GM12864 (cell line): ENCODE measurements at places on chromosomes 12 and 14.

- DNase-seq: no peak
Measured at GRCh38 chr12:70756118-70756517, 118.9 kb upstream of the PTPRB start.

- no peak for DNase-seq
Measured at GRCh38 chr12:131345521-131346436, 365.1 kb upstream of the SFSWAP start.

GRCh38 chr12:57066245-57066644, 12.3 kb downstream of the NEMP1 start:
- no peak for DNase-seq

DNA sequence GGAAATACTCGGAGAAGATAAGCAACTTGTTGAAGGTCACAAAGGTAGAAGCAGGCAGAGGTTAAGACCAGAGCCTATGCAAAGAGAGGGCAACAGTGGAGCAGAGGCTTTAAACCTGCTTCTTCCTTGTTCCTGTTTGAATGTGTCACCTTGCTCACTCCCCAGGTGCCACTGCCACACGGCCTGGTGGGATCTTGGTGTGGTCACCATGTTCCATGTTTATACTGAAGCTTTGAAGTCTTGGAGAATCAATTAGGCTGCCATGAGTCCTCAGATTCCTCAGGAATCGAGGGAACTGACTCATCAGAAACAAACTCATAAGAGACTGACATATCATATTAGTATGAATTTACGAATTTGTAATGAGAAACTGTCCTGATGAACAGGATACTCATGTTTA, 46.8 kb downstream of the IQSEC3 start:
- no peak for DNase-seq

DNA sequence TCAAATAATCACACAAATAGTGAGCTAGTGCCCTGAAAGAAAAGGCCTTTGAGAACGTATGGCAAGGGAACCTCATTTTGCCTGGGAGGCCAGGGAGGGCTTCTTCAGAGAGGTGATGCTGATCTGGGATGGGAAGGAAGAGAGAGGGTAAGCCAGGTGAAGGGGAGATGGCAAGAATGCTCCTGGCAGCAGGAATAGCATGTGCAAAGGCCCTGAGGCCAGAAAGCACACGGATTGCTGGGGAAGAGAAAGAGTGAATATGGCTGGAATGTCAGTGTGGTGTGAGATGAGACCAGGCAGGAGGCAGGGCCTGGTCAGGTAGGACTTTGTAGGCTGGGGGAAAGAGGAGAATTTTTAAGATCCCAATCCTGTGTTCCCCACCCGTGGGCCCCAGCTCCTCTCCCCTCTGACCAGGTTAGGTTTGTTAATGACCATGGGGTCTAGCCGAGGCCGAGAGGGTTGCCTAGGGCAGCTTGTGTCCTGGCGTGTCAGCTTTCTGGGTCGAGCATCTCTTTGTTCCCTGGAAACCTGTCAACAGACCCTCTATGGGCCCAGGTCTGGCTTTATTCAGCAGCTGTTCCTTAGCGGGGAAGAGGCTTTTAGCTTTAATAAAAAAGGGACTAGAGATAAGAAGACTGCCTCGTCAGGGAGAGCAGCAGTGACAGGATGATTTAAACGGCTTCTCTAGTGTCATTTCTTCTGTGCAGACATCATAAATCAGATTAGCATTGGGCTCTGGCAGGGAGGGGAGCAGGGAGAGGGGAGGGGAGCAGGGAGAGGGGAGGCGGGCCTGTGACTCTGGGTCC, 123.4 kb downstream of the ADCK1 start:
- DNase-seq: no peak

DNA sequence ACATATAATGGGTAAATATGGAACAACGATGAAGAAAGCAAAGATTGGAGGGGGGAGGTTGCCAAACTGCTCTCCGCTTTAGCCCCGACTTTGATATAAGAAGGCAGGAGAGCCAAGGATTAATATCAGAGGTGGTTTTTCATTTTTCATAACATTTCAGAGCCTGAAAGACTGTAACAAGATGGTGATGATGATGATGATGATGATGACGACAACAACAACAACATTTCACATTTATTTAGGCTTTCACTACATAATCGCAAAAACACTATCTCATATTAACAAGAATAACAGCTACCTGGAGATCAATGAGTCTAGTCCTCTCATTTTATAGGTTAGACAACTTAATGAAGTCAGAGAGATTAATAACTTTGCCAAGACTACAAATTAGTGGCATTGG, 86.1 kb downstream of the ANKS1B start:
- no peak for DNase-seq

GRCh38 chr12:46268583-46269428, at the start of gene SLC38A1:
TSS of gene SLC38A1 (minus strand) at chr12:46269043. CDS start at chr12:46239800, 29,243 bp downstream.
- DNase-seq: peak; percentile 60

DNA sequence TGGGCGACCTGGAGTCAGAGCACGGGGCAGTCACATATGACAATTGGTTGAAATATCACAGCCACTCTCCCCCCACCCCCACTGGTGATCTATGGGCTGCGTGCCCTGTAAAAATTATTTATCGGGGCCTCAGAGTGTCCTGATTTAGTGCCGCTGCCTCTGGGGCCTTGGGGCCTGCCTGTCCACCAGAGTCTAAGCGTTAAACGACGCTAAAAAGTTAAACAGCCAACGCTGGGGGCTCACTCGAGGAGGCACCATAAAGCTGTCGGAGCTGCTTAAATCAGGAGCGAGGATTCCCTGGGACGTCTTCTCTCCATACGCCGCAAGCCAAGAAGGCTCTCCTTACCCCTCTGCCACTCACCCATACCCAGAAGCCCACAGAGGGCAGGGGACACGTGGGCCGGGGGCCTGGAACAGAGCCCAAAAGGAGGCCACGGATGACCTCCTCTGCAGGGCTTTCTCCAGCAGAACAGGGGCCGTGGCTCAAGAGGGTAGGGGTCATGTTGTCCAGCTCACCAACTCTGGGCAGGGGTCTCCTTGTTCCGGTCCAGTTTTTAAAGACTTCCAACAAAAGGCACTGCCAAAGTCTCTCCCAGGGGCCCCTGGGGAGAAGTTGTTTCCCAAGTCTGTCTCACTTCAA, 42.2 kb downstream of the SMUG1 start:
- no peak for DNase-seq

- DNase-seq: no peak
Measured at GRCh38 chr14:87133073-87133801, 859.7 kb downstream of the GALC start.

DNA sequence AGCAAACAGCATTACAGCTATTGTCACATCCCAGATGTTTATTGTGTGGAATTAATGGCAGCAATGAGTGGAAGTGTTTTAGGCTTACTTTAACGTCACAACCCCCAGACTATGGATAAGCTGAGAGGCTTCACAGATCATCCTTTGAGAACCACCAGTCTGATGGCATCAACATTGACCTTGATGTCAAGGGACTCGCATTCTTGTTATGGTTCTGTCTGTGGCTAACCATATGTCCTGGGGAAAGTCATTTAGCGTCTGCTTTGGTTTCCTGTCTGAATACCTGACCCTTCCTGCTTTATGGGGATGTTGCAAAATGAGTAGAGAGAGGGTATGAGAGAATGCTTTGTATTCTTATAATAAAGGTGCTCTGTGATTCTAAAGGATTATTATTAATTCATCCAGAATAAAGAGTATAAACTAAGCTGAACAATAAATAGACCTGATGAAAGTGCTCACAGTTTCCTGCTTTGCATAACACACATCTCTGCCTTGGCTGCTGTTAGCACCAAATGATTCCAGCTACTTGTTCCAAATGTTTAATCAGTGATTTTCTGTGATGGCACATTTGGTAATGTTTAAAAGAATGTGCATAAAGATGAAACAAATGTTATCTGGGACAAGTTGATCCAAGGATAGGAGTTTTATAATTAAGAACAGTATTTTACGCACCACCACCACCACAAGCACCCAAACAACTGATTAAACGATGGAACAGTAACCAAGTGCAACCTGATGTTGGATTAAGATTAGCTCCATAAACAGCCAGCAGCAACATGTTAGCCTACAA, 116.9 kb upstream of the LRIG3 start:
- DNase-seq: no peak

DNA sequence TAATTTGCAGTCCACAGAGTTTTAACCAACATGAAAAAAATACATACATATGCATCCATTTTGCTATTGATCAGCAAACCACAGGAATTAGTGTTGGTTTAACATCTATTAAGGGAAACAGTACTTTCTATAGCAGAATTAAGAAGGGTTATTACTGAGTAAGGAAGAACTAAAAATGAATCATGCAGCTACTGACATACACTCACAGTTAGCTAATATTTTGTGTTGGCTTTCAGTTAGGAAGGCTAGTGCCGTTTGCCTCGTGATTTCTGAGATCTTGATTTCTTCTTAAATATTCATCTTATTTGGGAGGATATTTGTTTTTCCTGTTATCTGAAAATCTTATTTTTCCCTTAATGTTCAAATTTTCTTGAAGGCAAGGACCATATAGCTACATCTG, 423.4 kb downstream of the NOVA1 start:
- DNase-seq: no peak

DNA sequence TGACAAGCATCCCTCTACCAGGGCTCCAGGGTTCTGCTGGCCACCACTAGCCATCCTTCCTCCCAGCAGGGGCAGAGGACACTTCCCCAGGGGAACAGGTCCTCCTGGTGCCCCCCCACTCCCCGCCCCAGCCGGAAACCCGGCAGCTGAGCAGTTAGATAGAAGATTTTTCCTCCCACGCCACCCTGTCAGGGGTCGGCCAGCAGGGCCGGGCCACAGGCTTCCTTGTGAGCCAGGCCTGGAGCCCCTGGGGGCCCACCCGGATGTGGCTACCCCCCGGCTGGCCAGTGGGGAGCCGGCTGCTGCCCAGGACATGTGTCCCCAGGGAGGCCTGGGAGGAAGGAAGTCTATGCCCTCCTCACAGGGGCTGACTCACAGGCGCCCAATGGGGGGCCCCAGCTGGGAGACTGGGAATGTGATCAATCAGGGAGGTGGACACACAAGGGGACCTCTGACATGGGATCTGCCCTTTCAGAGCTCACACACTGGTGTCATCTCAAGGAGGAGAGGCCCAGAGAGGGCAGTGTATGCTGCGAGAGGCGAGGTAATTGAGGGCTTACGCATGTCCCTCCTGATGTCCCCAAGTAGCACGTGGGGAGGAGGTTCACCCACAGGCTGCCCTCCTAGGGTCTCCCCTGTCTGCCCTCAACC, 4.2 kb downstream of the SH2B3 start:
- DNase-seq: no peak

- no peak for DNase-seq
Measured at GRCh38 chr12:112184056-112184887, 58.9 kb downstream of the TRAFD1 start.

- peak; percentile 43 for DNase-seq
Measured at GRCh38 chr12:92030618-92031017, 115.0 kb downstream of the BTG1 start.

DNA sequence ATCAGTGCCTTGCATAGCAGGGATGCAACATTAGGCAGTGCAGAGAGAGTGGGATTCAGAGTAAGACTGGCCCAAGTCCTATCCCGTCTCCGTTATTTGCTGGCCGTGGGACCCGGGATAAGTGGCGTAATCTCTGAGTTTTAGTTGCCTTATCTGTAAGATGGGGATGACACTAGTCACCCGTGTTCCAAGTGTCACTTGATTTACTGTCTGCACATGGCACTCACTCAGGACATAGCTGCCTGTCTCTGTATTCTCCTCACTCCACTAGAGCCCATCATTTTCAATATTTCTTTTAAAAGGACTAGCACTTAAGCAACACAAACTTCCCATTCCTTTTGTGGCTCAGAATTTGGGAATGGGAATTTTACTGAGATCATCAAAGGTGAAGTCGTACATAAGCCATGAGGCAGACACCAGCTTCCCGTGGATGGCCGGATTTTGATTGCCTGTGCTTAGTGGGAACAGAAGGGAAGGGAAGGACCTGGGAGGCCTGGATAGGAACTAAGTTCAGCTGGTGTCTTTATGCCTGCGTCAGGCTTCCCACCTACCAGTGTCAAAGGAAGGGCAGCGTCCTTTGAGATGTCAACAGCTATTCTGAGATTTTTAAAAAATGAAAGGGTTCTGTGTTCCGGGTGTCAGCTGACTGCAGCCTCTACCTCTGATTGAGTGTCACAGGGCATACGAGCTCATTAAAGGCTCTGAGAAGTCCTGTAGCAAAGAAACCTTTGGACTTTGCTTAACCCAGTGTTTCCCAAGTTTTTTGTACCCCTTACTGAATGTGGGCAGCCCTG, 361.4 kb downstream of the CACNA1C start:
- no peak for DNase-seq

DNA sequence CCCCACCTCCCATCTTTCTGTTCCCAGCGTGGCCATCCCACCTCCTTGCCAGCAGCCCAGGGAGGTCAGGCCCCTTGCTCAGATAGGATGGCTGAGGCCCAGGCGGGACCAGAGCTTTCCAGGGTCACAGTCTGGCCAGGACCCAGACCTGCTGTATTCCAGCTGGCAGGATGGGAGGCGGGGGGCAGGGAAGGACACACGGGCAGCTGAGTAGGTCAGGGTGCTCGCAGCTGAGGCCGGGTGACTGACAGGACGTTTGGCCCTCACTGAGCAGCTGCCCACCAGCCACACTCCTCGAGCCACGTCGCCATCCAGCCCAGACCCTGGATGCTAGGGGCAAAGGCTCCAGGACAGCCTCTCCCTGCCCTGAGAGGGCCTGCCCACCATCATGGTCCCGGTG, 4.0 kb downstream of the NUDT14 start:
- no peak for DNase-seq

DNA sequence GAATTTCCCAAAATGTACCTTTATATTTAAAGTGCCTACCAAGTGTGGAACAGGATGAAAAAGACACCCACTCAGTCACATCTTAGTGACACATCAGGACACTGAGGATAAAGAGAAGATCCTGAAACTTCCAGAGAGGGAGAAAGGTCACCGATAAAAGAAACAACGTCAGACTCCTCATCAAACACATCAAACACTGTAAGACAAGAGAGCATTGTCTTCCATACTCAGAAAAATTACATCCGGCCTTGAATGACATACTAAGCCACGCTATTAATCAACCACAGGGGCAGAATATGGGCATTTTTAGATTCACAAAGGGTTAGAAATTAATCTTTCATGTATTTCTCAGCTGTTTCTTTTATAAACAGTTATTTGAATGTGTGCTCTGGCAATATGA, 490.3 kb downstream of the APAF1 start:
- no peak for DNase-seq

GRCh38 chr14:65940056-65940735, 527.7 kb downstream of the FUT8 start:
- DNase-seq: peak; percentile 5

- no peak for DNase-seq
Measured at GRCh38 chr12:4221258-4221620, 52.3 kb upstream of the CCND2 start.

- DNase-seq: no peak
Measured at GRCh38 chr12:3473844-3474243, 17.2 kb upstream of the PRMT8 start.
